Thyroid gland (tissue), 4 donors: ENCODE measurements at places on chromosomes 11 and 22. TPM values are rescaled to one million over a fixed set of nuclear protein-coding genes. Genes with fewer than 3 reads are reported as not detected.

DNA sequence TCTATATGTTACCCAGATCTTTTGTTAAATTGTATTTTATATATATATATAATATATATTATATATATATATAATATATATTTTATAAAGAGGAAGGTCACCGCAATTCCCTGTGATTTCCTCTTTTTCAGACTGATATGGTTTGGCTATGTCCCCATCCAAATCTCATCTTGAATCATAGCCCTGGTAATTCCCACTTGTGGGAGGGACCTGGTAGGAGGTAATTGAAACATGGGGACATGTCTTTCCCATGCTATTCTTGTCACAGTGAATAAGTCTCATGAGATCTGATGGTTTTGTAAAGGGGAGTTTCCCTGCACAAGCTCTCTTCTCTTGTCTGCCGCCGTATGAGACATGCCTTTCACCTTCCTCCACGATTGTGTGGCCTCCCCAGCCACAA, 157.6 kb downstream of the RAB38 start:
- no peak for DNase-seq
- no peaks in the 10 kb centered on the region for H3K36me3 ChIP-seq
- no peak overlapping the region for H3K27ac ChIP-seq
- no peaks in the 10 kb centered on the region for H3K4me1 ChIP-seq

GRCh38 chr22:38706101-38706900, 557 bp downstream of the GTPBP1 start:
- H3K4me1 ChIP-seq: peaks cover 18% of the 10 kb centered on the region
- H3K36me3 ChIP-seq: no peaks in the 10 kb centered on the region
- H3K4me3 ChIP-seq: peak overlapping the region; percentile 96
- peak; percentile 55 for DNase-seq
- no peaks in the 10 kb centered on the region for H3K27me3 ChIP-seq
- peak overlapping the region; percentile 90 for H3K27ac ChIP-seq

DNA sequence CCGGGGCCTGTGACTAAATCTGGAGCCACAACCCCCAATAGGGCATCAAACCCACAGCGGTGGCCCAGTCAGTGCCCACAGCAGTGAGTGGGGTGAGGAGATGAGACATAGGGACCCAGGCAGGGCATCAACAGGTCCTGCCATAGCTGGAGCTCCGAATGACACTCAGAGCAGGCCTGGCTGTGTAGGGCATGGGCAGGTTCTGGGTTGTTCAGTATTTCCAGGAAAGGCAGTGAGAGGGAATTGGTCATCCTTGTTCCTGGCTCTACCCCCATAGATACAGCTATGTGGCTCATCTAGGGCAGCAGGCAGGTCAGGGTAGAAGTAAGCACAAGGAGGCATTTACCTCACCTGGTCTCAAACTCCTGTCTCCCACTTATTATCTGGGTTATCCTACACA, 126.6 kb downstream of the BUD13 start:
- no peak overlapping the region for H3K4me3 ChIP-seq
- no peaks in the 10 kb centered on the region for H3K4me1 ChIP-seq
- no peaks in the 10 kb centered on the region for H3K27me3 ChIP-seq

GRCh38 chr11:128687321-128687720, 6.6 kb upstream of the FLI1 start:
- no peak overlapping the region for H3K27ac ChIP-seq
- peak; percentile 19 for DNase-seq
- no peak overlapping the region for H3K4me3 ChIP-seq
- peaks cover 27% of the 10 kb centered on the region for H3K27me3 ChIP-seq
- H3K36me3 ChIP-seq: no peaks in the 10 kb centered on the region

- H3K4me1 ChIP-seq: peaks cover 32% of the 10 kb centered on the region
- H3K27ac ChIP-seq: no peak overlapping the region
- no peaks in the 10 kb centered on the region for H3K27me3 ChIP-seq
- H3K36me3 ChIP-seq: no peaks in the 10 kb centered on the region
- H3K4me3 ChIP-seq: no peak overlapping the region
- DNase-seq: no peak
Measured at GRCh38 chr22:35310556-35311550, 11.2 kb downstream of the TOM1 start.

DNA sequence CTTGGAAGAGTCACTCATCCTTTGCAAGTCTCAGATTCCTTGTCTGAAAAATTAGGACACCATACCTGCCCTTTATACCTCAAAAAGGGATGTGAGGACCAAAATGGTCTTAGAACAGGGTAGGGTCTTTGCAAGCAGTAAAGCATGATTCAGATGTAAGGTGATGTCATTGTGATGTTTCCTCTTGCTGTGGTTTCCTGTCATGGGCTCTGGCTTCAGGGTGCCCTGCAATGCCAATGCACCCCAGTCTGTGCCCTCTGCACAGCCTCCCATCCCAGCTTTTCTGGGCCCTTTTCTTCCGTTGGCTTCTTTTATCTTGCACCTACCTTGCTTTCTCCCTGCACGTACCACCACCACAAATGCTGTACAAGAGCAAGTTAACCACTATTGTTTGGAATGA, 87.8 kb upstream of the NNMT start:
- H3K36me3 ChIP-seq: peaks cover 27% of the 10 kb centered on the region
- H3K27ac ChIP-seq: no peak overlapping the region
- H3K4me3 ChIP-seq: no peak overlapping the region
- DNase-seq: no peak
- H3K27me3 ChIP-seq: no peaks in the 10 kb centered on the region
- H3K4me1 ChIP-seq: no peaks in the 10 kb centered on the region

DNA sequence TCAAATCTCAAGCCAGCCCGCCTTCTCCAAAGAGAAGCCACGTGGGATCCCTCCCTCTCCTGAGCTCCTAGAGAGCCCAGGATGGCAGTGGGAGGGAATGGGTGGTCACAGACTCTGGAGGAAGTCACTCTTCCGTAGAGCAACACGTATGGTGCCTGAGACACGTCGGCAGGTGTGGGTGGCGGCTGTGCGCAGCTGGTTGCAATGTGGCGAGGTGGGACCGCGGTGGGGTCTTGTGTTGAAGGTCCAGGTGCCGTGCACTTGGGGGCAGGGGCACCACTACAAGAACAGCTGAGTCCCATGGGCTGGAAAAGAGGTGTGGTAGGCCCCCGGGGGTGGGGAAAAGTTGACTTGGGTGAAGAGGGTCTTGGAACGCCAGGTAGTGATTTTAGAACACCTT, 13.4 kb upstream of the CCND1 start:
- H3K4me3 ChIP-seq: no peak overlapping the region
- H3K36me3 ChIP-seq: no peaks in the 10 kb centered on the region
- H3K27me3 ChIP-seq: no peaks in the 10 kb centered on the region
- no peak for DNase-seq

GRCh38 chr11:126118806-126119205, 56.1 kb upstream of the CDON start:
- DNase-seq: peak; percentile 77
- H3K4me1 ChIP-seq: peaks cover 51% of the 10 kb centered on the region
- no peaks in the 10 kb centered on the region for H3K27me3 ChIP-seq
- H3K36me3 ChIP-seq: no peaks in the 10 kb centered on the region

DNA sequence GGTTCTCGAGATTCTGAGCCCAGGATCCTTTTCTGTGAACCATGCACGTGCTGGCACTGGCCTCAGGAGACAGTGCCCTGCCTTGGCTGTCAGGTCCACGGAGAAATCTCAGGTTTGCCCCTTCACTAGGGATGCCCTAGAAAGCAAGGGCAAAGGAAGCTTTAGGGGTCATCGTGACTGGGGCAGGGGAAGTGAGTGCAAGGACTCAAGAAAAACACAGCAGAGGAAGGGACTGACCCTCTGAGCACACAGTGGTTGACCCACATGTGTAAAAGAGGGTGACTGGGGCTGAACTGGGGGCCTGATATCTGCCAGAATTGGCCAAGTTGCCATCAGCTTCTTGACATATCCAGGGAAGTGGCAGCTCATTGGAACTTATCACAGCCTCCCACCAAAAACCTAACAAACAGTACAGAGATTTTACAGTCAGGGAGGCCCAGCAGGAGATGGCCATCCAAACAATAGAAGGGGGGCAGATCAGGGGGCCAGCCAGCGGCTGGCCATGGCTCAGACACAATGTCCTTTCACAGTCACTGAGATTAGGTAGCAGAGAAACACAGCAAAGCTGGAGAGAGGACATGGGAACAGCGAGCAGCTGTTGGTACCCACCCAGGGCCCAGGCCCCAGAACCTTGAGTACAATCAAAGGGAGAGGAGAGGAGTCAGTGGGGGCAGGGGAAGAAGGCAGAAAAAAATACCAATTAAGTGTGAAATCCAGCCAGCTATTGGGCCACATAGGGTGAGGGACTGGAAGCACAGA, 4.4 kb downstream of the TMEM121B start:
- H3K27me3 ChIP-seq: no peaks in the 10 kb centered on the region
- H3K4me1 ChIP-seq: peaks cover 4% of the 10 kb centered on the region
- no peak overlapping the region for H3K4me3 ChIP-seq
- no peak overlapping the region for H3K27ac ChIP-seq
- DNase-seq: no peak
- H3K36me3 ChIP-seq: no peaks in the 10 kb centered on the region

DNA sequence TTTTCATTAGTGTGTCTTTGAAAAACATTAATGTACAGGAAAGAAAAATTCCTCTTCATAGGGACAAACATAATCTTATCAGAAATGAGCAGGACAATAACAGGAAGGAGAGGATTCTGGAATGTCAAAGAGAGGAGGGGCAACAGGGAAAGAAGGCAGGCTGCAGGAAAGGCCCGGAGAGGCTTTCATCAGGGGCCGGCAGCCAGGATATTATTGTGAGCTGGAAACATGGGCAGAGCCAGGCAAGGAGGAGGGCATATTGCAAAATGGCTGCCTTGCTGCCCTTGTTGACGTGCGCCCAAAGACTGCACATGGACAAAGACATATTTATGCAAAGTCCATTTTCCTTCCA, 433.7 kb downstream of the ETS1 start:
- no peak for DNase-seq
- no peak overlapping the region for H3K27ac ChIP-seq
- H3K27me3 ChIP-seq: no peaks in the 10 kb centered on the region
- H3K4me3 ChIP-seq: no peak overlapping the region
- peaks cover 9% of the 10 kb centered on the region for H3K4me1 ChIP-seq

DNA sequence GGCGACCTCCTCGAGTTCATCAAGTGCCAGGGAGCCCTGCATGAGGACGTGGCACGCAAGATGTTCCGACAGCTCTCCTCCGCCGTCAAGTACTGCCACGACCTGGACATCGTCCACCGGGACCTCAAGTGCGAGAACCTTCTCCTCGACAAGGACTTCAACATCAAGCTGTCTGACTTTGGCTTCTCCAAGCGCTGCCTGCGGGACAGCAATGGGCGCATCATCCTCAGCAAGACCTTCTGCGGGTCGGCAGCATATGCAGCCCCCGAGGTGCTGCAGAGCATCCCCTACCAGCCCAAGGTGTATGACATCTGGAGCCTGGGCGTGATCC, 542 bp downstream of the TSSK2 start:
- H3K27ac ChIP-seq: no peak overlapping the region
- DNase-seq: no peak

GRCh38 chr11:76721755-76722677, 51.5 kb upstream of the LRRC32 start:
- no peaks in the 10 kb centered on the region for H3K27me3 ChIP-seq
- no peak overlapping the region for H3K27ac ChIP-seq
- no peaks in the 10 kb centered on the region for H3K36me3 ChIP-seq
- peak; percentile 83 for DNase-seq
- H3K4me3 ChIP-seq: no peak overlapping the region

DNA sequence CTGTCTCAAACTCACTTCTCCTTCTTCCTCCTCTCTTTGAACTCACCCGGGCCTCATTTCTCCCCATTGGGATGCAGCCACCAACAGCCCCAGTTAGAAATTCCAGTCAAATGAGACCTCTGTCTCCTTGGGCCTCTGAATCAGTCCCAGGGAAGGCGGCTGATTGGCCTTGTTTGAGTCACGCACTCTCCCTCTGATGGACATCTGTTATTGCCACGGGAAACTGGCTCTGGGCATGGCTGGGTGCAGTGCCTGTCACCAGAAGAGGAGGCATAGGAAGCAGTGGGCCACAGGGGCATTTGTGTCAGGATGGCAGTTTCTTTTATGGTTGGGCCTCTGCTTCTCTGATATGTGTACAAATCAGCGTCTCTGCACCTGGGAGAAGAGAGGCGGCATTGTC, 9.6 kb upstream of the WNT11 start:
- no peak overlapping the region for H3K4me3 ChIP-seq
- H3K4me1 ChIP-seq: no peaks in the 10 kb centered on the region
- no peaks in the 10 kb centered on the region for H3K27me3 ChIP-seq
- H3K27ac ChIP-seq: no peak overlapping the region
- DNase-seq: no peak

GRCh38 chr11:66051371-66051765, 796 bp upstream of the SF3B2 start:
- peak overlapping the region; percentile 44 for H3K4me3 ChIP-seq
- H3K27ac ChIP-seq: peak overlapping the region; percentile 86
- no peaks in the 10 kb centered on the region for H3K27me3 ChIP-seq
- peaks cover 62% of the 10 kb centered on the region for H3K4me1 ChIP-seq
- H3K36me3 ChIP-seq: peaks cover 16% of the 10 kb centered on the region

DNA sequence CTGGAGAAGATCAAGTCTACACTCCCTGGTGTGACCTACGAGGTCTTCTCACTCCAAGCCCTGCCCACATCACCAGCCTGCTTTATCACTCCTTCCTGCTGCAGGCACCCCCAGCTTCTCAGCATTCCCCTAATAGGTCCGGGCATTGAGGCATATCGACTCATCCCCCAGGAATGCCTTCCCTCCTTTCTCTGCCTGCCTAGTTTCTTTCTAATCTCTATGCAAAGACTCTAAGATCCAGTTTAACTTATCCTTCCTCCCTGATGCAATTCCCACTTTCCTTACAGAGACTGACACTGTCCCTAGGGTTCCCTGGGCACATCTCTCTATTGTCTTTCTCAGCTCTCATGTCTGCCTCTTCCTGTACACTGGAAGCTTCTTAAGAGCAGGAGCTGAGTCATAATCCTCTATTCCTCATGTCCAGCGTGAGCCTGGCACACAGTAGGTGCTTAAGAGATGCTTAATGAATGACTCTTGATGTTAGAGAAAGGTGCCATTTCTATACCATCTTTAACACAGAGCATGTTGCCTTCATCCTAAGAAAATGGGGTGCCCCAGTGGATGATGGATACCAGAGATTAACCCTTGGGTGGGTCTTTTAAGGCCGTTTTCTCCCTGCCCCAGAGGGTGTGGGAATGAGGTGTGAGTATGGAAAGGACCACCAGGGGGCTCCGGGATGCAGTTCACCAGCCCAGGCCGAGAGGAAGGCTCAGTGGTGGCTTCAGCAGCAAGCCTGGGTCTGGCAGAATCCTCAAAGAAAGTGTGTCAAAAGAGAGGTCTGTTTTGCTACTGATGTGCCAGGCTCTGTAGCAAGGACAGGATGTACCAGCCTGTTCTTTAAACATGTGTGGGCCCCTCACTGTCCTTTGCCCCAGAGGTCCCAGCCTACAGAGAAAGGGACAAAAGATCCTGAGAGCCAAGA, 34.7 kb downstream of the PARVA start:
- no peak overlapping the region for H3K27ac ChIP-seq
- peak; percentile 64 for DNase-seq

GRAP2 gene
- 0.27 TPM for total RNA-seq

UBQLN3 gene
- total RNA-seq: 0.56 TPM

KCNE3 gene
- 4.1 TPM for total RNA-seq

UCP3 gene
- 3.1 TPM for total RNA-seq

C11orf87 gene
- not detected for total RNA-seq

PICK1 gene
- 53.6 TPM for total RNA-seq

ADM gene
- 20.0 TPM for total RNA-seq

KDELR3 gene
- 14.4 TPM for total RNA-seq

SCN3B gene
- 15.3 TPM for total RNA-seq
